CD4-positive, alpha-beta memory T cell (primary cell): ENCODE measurements at places on chromosomes 1 and 21. TPM values are rescaled to one million over a fixed set of nuclear protein-coding genes. Genes with fewer than 3 reads are reported as not detected.

DNA sequence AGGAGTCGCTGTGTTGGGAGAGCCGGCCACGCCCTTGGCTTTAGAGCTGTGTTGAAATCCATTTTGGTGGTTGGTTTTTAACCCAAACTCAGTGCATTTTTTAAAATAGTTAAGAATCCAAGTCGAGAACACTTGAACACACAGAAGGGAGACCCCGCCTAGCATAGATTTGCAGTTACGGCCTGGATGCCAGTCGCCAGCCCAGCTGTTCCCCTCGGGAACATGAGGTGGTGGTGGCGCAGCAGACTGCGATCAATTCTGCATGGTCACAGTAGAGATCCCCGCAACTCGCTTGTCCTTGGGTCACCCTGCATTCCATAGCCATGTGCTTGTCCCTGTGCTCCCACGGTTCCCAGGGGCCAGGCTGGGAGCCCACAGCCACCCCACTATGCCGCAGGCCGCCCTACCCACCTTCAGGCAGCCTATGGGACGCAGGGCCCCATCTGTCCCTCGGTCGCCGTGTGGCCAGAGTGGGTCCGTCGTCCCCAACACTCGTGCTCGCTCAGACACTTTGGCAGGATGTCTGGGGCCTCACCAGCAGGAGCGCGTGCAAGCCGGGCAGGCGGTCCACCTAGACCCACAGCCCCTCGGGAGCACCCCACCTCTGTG, 4.7 kb downstream of the C1orf35 start:
- no peak overlapping the region for H3K27ac ChIP-seq
- H3K4me3 ChIP-seq = no peak overlapping the region
- no peak for DNase-seq
- H3K36me3 ChIP-seq = peaks cover 44% of the 10 kb centered on the region
- no peaks in the 10 kb centered on the region for H3K27me3 ChIP-seq

DNA sequence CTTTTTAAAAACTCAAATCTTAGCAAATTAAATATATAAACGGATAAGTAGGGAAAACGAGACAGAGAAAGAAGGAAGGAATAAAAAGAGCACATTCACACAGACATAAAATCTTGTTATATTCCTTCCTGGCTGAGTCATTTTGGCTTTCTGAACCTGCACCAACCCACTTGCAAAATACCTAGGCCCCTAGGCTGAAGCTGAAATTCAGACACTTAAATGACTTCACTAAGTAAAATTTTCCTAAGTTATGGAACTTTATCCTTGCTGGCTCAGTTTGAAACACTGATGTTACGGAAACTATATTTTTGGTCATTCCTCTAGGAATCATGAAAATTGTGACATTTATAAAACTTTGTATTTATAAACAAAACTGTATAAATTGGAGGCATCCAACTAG, 462.8 kb upstream of the NFIA start:
- H3K4me1 ChIP-seq = no peaks in the 10 kb centered on the region
- DNase-seq = no peak
- no peaks in the 10 kb centered on the region for H3K27me3 ChIP-seq
- H3K4me3 ChIP-seq = no peak overlapping the region
- no peaks in the 10 kb centered on the region for H3K36me3 ChIP-seq

- H3K4me3 ChIP-seq = peak overlapping the region; percentile 63
- H3K36me3 ChIP-seq = no peaks in the 10 kb centered on the region
- no peaks in the 10 kb centered on the region for H3K27me3 ChIP-seq
- H3K27ac ChIP-seq = peak overlapping the region; percentile 47
- DNase-seq = no peak
- peaks cover 14% of the 10 kb centered on the region for H3K4me1 ChIP-seq
Measured at GRCh38 chr1:178725466-178726086, 532 bp downstream of the RALGPS2 start.

DNA sequence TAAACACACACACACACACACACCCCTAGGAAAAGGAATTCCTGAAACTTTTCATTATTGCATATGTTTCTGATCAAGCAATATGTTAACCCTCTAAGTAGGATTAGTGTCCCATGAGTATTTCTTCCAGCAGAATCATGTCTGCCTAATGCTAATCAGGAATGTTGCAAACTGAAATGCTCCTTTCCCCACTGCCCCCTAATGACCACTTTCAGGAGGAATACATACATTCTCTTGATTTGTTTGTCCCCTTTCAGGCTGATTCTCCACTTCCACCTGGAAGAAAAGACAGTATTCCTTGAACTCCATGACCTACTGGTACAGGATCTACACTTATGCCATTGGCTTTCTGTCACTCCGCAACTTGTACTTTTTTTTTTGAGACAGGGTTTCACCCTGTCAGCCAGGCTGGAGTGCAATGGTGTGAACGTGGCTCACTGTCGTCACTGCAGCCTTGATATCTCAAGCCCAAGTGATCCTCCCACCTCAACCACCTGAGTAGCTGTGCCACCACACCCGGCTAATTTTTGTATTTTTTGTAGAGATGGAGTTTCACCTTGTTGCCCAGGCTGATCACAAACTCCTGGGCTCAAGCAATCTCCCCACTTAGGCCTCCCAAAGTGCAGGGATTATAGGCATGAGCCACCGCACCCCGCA, 56.7 kb downstream of the LRIG2 start:
- H3K4me1 ChIP-seq = peaks cover 4% of the 10 kb centered on the region
- DNase-seq = no peak
- no peak overlapping the region for H3K27ac ChIP-seq
- no peak overlapping the region for H3K4me3 ChIP-seq
- peaks cover 24% of the 10 kb centered on the region for H3K36me3 ChIP-seq
- H3K27me3 ChIP-seq = no peaks in the 10 kb centered on the region

- no peak overlapping the region for H3K27ac ChIP-seq
- no peaks in the 10 kb centered on the region for H3K27me3 ChIP-seq
- no peaks in the 10 kb centered on the region for H3K4me1 ChIP-seq
Measured at GRCh38 chr1:224160171-224160682, 22.8 kb upstream of the DEGS1 start.

DNA sequence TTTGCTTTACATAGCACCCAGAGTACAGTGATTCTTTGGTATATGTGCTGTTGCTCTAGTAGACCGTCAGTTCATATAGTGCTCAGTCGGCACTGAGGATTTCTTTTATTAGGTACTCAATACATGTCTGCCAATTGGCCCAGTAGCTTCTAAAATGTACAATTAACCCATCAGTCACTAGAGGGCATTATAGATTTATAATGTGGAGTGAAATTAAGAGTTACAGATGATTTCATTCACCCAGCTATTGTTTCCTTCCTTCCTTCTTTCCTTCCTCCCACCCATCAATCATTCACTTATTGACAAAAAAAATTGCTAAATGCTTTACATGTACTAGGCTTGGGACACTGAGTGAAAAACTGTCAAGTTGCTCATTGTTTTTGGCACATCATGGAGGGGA, 263.6 kb upstream of the USP24 start:
- no peak overlapping the region for H3K27ac ChIP-seq
- H3K4me3 ChIP-seq = no peak overlapping the region
- no peaks in the 10 kb centered on the region for H3K36me3 ChIP-seq

GRCh38 chr1:37477946-37478345, 3.6 kb downstream of the ZC3H12A start:
- no peak for DNase-seq
- peak overlapping the region; percentile 96 for H3K4me3 ChIP-seq
- peaks cover 49% of the 10 kb centered on the region for H3K4me1 ChIP-seq

- peaks cover 37% of the 10 kb centered on the region for H3K4me1 ChIP-seq
- no peaks in the 10 kb centered on the region for H3K36me3 ChIP-seq
- H3K4me3 ChIP-seq = no peak overlapping the region
- H3K27me3 ChIP-seq = no peaks in the 10 kb centered on the region
- no peak for DNase-seq
Measured at GRCh38 chr21:45300786-45301520, 13.3 kb upstream of the POFUT2 start.

DNA sequence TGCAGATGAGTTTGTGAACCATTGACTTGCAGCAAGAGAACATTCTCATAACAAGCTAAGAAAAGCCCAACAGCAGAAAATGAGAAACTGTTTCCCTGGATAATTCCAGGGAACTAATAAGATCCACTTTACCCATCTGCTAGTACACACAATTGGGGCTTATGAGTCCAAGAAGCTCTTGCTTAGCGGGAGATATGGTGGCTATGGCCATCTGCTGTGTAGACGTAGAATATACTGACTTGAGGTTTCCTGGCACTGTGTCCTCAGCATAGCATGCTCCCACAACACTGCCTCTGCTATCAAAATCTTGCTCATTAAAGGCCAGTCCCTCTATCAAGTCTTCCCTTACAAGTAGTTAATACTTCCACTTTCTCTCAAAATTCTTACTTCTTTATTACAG, 6.8 kb upstream of the RXRG start:
- H3K4me1 ChIP-seq = no peaks in the 10 kb centered on the region
- no peaks in the 10 kb centered on the region for H3K36me3 ChIP-seq
- no peaks in the 10 kb centered on the region for H3K27me3 ChIP-seq
- no peak overlapping the region for H3K27ac ChIP-seq

DNA sequence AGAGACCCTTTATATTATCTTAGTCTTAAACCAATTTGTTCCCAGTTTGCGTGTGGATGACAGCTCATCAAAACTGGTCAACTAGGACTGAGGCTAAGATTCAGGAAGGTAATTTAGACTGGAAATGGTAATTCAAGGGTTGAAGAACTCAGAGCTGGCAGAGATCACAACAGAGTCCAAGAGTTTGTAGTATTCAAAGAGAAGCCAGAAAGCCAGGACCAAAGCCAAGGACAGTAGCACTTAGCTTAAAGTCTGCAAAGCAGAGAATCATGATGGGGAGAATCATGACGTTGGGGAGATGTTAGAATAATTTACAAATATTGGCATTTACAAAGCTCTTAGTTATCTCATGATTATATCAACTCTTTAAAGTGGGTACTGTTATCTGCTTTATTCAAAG, 32.6 kb downstream of the RNF11 start:
- H3K27ac ChIP-seq = no peak overlapping the region
- H3K4me3 ChIP-seq = no peak overlapping the region
- no peaks in the 10 kb centered on the region for H3K27me3 ChIP-seq
- peaks cover 28% of the 10 kb centered on the region for H3K4me1 ChIP-seq

Gene OR10R2
- not detected for total RNA-seq

Gene S100A7
- total RNA-seq = not detected

Gene NUP210L
- 0.23 TPM for total RNA-seq

Gene NBPF15
- 184 TPM for total RNA-seq

Gene IL10RB
- total RNA-seq = 30.6 TPM
